ENCODE measurements at places on chromosomes 6 and 20. TPM values are rescaled to one million over a fixed set of nuclear protein-coding genes. Genes with fewer than 3 reads are reported as not detected.

Gene C20orf144
- polyA plus RNA-seq: not detected

Gene BTN1A1
- 0.08 TPM for polyA plus RNA-seq

- no peak for DNase-seq
These were observed 4.6 kb downstream of the KCNK5 start for GRCh38 chr6:39224523-39225182.

Gene SMPD2
- 8.2 TPM for polyA plus RNA-seq

GRCh38 chr20:49484180-49485140 is 2.0 kb upstream of the KCNB1 start:
- DNase-seq: peak; percentile 58

- peak; percentile 45 for DNase-seq
These were observed 222.8 kb downstream of the LY86 start for GRCh38 chr6:6811128-6812009.

GRCh38 chr6:166849749-166850183 is 106.6 kb downstream of the RNASET2 start:
- no peak for DNase-seq

- DNase-seq: no peak
These were observed 170.8 kb downstream of the SASH1 start for GRCh38 chr6:148513145-148514071.
